ENCODE measurements at places on chromosomes 7 and 10.

- no peak for DNase-seq
These were observed 22.7 kb downstream of the NYAP1 start for GRCh38 chr7:100506356-100506923.

DNA sequence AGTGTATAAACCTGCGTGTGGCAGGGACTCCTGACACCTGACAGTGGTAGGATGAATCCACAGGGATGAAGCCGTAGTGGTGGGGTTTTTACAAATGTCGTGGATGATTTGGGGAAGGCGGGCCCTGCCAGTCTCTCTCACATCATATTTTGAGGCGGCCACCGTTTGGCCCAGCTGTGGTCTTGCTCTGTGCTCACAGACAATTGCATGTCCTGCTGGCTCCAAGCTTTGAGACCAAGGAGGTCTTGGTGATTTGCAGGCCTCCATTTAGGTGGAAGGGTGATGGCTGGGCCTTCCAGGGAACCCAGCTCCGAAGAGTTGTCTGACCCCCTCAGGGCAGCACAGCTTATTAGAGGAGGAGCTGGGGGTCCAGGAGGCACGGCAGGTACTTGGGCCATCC, 151.1 kb upstream of the SHH start:
- DNase-seq: no peak

GRCh38 chr10:78913219-78914059, 155.3 kb upstream of the ZMIZ1 start:
- no peak for DNase-seq

GRCh38 chr7:2553831-2554581, 1.3 kb downstream of the BRAT1 start:
- DNase-seq: no peak

- peak; percentile 19 for DNase-seq
These were observed 595 bp downstream of the TBL2 start for GRCh38 chr7:73577627-73578341.

- no peak for DNase-seq
These were observed 22.8 kb upstream of the OSBPL3 start for GRCh38 chr7:25002786-25003185.

DNA sequence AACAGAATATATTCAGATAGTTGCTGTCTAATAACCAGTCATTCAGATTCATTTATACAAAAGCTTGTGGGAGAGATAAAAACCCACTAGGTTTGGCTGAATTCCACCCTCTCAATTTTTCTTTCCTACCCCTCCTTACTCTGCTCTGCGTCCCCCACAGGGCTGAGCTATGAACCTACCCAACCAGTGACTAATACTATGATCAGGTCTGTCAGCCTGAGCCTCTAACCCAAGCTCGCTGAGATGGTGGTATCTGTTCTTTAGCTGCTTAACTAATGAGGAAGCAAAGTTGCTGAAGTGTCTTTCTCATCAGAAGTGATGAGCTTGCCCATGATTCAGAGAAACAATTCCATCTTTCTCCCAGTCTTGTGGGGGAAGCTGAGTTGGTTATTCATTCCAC, 248.7 kb upstream of the GPR26 start:
- no peak for DNase-seq

DNA sequence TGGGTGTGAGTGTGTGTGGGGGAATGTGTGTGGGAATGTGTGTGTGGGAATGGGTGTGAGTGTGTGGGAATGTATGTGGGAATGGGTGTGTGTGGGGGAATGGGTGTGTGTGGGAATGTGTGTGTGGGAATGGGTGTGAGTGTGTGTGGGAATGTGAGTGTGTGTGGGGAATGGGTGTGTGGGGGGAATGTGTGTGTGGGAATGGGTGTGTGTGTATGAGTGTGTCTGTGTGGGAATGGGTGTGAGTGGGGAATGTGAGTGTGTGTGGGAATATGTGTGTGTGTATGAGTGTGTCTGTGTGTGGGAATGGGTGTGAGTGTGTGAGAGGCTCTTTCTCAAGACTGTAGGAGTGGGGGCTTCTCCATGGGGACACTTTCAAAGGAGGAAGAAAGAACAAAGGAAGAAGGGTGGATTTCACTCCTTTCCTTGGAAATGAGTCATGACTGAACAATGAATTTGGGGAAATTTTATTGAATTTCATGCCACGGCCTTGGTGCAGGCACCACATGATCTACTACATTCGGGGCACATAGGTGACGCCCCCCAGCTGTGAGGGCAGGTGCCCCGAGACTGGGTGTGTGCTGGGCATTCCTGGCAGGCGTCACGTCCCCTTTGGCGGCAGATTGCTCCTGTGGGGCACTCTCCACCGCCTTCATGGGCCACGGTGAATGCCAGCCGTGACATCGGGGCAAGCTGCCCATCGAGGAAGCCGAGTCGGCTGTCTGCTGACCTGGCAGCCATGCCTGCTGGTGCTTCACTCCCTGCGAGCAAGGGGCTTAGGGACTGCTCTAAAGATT, 88.8 kb upstream of the INSIG1 start:
- DNase-seq: peak; percentile 18

GRCh38 chr7:29854257-29854938, 48.1 kb downstream of the WIPF3 start:
- no peak for DNase-seq

DNA sequence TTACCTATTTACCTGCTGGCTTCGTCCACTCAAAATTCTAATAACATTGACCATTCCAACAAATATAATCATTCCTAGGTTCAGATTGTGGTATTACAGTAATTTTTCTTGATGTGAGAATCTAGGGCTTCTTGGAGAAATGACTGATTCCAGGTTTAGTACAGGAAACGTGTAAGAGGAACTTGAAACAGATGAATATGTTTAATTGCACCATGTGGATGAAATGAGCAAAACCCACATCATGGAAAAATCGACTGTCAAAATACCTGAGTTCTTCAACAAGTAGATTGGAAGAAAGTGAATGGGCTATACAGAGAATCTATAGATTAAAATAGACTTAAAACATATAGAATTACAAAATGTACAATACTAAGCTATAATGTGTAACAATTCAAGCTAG, 24.9 kb upstream of the OR9A4 start:
- no peak for DNase-seq

GRCh38 chr7:40213291-40213690, 78.5 kb downstream of the SUGCT start:
- no peak for DNase-seq

DNA sequence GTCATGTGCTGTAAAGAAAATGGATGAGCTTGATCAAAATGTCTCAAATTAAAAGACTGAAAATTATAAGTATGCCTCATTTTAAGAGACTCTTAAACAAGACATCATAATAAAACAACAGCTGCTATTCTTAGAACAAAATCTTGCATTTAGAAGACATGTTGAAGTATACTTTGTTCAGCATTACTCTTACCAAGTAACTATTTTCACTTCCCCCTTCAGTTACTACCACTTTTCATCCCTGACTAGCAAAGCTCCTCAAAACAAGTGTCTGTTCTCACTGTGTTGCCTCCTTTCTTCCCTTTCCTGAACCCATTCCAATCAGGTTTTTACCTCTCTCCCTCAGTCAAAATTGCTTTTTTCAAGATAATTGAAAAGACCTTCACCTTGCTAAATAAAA, 31.6 kb downstream of the ELAPOR2 start:
- no peak for DNase-seq

- DNase-seq: no peak
These were observed 530 bp upstream of the ANXA7 start for GRCh38 chr10:73414230-73414945.

DNA sequence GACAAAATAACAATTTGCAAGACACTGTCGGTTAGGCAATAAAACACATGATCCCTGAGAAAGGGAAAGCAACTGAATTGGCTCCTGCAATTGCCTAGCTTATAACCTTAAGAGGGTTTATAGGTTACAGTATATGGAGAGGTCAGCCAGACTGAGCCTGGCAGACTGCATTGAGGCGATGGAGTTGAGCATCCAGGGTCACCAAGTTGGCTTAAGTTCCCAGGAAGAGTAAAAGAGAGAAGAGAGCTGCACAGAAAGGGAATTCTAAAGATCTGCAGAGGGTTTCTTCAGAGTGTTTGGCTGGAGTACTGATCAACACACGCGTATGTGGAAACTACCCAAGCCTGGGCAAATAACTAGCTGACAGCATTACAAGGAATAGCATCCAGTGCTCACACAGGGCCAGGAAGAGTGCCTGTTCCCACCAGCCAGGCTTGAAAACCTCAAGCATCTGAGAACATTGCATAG, 11.2 kb downstream of the ANKMY2 start:
- DNase-seq: peak; percentile 91

DNA sequence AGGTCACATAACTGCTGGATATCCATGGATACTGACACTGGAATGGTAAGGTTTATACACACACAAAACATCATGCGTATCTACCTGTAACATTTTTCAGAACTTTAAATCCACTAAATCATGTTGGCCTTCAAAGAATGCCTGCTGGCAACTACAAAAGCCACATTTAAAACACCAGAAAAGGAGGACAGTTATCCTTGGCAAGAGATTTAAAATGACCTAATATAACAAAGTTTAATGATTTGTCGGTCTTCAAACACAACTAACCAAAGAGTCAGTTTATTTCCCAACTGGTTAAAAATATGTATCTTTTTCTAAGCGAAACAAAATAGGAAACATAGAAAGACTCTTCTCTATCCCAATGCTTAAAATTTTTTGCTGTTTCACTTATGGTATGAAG, 24.0 kb downstream of the WAPL start:
- DNase-seq: no peak

- no peak for DNase-seq
These were observed 2.1 kb upstream of the KAT6B start for GRCh38 chr10:74824184-74824899.

GRCh38 chr10:12414278-12414989, 65.1 kb downstream of the CAMK1D start:
- DNase-seq: no peak

DNA sequence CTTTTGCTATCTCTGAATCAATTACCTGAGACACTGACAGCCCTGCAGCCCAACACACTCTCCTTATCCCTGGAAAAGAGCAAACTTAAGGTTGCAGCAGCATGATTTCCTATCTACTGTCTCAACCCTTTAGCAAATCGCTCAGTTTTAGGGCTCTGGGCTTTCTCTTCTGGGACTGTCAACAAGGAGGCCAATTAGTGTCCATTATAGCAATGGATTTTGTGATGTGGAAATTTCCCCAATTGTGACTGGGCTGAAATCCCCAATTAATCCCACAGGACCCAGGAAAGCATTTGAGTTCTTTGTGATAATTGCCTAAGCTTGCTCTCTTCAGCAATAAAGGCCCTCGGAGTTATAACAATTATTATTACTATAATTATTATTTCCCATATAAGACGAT, 197.0 kb downstream of the ZNF438 start:
- DNase-seq: no peak

DNA sequence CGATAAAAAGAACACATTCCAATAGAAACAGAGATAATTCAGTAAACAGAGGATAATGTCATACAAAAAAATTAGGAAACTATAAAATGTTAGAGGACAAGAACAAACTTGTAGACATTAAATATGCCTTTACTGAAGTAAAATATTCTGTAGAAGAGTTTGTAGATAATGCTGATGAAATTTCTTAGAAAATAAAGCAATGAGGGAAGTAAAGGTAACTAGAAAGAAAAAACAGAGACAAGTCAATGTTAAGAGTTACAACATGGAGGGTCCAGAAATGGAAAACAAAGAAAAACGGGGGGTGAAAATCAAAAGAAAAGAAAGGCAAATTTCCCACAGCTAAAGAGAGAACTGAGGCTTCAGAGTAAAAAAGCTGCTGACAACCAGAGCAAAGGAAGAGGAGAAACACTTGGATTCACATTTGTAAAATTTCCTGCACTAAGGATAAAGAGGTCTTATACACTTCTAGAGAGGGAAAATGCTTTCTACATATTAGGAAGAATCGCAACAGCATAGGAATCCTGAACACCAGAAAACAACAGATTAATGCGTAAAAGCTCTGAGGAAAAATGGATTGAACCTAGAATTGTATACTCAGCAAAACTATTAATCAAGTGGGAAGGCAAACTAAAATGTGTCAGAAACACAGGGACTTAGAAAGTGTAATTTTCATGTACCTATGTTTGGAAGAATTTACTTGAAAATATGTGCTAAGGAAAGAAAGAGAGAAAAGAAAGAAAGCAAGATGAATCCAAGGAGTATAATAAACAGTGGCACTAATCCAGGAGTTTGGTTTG, 55.0 kb upstream of the AGR3 start:
- no peak for DNase-seq

DNA sequence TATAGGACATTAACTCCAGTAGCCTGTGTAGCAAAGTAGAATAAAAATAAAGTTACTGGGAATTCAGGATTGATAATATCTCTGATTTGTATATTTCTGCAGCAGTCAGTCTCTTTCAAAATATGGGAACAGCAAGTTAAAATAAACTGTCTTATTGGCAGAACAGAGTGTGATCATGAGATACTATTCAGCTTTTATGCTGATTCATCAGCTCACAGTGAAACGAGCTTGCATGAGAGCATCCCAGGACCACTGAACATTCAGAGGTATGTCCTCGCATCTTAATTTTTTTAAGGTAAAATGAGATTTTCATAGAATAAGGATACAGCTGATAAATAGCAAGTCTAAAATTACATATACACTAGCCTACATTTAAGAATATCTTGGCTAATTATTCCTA, 282.5 kb upstream of the MYO3A start:
- DNase-seq: no peak

DNA sequence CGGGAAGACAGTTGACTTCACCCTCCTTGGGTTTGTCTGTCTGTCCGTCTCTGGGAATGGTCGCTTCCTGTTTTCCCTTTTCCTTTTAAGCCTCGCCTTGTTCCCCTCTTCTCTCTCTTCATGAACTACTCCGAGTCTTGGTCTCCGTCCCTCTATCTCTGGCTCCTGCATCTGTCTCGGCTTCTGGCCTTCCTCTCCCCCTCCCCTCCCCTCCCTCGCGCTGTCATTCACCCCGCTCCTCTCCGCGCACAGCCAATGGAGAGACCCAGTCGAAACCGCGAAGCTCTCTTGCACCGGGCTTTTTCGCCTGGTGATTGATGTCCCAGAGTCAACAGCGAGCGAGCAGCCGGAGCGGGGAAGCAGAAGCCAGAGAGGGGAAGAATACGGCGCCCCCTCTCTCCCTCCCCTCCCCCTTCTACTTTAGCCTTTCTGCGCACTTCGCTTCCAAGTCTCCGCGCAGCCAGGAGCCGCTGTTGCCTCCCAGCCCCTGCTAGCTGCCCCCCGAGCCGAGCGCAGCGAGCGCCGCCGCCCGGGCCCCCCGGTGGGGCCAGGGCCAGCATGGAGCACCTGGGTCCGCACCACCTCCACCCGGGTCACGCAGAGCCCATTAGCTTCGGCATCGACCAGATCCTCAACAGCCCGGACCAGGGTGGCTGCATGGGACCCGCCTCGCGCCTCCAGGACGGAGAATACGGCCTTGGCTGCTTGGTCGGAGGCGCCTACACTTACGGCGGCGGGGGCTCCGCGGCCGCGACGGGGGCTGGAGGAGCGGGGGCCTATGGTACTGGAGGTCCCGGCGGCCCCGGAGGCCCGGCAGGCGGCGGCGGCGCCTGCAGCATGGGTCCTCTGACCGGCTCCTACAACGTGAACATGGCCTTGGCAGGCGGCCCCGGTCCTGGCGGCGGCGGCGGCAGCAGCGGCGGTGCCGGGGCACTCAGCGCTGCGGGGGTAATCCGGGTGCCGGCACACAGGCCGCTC, at the start of gene TLX1:
TSS of gene TLX1 (plus strand) at position 317 of the 978 bp plus-strand sequence. CDS start at position 559, 242 bp downstream.
- no peak for DNase-seq

Measured in fibroblast of gingiva (primary cell).